ENCODE measurements at places on chromosomes 3 and 15.

DNA sequence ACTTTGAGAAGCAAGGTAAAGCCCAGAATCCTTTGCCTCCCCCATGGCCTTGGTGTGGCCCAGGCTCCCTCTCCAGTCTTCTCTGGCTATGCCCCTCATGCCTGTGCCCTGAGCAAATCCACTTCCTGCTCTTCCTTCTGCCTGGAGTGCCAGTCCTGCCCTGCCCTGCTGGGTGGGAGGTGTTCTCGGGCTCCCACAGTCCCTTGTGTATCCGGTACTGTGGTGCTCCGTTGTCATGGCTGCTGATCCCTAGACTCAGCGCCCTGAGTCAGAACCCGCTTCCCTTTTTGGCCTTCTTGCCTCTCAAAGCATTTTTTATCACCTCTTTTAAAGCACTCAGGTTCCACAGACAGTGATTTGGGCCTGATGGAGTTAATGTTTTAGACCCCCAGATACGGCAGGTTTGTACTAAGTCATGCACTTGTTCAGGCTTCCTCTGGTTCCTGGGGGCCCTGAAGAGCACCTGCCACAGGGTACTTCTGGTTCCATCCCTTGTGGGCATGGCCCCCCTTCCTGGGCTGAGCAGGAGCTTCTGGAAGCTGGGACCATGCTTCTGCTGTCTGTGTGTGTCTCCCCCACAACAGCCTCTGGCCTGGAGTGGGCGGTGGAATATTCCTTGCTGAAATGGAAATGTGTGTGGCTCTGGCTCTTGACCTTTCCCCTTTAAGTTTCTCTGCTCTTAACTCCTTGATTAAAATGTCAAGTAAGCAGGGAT is 29.6 kb upstream of the ADAMTS7 start:
- DNase-seq: no peak

DNA sequence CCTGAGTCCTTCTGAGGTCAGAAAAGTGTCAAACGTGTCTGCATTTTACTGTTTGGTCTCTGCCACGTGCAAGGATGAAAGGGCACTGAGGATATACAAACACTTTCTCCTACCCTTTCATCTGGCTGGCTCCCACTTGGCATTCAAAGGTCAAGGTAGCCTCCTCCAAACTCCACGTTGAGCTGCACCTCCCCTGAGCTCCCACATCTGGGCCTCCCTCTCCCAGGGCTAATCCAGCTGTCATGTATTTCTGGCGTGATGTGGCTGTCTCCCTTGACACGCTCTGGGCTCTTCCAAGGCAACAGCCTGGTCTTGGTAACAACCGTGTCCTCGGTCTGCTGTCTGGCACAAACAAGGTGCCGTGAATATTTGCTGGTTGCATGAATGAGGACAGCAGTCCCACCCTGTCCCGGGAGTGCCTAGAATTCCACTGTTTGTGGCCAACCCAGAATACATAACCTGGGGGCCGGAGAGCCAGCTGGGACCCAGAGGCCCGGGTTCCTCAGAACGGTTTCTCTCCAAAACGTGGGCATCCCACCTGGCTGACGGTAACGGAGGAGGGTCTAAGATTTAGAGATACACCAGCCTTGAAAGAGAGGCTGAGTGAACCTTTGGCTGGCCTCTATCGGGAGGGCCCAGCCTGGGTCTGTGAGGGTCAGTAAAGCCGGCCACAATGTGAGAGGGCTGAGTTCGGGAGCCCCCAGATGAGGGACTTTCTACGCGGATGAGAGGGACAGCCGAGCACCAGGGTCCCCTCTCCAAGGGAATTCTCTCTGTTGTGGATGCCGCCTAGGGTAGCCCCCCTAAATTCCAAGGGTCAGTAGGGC is 767 bp downstream of the GLT8D1 start:
- DNase-seq: no peak

DNA sequence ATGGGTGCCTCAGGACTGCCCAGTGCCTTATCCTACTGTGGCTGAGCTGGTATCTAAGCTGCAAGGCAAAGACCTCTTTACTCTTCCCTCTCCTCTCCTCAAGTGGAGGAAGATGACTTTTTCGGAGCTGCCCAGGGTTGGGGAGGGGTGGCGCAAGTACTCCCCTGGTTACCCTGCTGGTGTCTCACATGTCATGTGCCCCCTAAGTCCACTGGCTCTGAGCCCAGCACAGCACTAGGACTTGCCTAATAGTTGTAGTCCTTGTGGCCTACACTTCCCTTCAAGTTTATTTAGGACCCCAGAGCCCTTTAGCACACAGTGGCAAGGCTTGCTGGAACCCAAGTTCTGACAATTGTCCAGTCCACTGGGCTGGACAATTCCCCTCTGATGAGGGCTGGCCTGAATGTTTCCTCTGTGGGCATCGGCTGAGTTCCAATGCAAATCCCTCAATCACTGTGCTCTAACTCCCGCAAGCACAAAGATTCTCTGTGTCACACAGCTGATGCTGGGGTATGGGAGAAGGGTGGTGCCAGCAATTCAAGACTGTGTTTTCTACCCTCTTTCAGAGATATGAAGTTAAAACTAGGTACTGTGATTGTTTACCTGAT is 60.4 kb downstream of the UQCC5 start:
- no peak for DNase-seq

DNA sequence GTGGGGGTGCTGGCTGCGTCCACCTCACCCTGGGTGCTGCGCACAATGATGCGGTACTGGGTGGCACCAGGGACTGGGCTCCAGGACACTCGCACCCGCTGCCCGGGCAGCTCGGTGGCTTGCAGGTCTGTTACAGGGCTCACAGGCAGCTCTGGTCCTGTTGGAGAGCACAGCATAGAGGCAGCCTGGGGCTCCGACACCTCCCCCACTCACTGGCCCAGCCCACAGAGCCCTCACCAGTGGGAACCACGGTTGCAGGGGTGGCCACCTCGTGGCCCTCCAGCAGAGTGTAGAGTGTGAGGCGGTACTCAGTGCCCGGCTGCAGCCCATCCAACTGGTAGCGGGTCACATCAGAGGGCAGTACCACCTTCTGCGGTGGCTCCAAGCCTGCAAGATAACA is 3.7 kb downstream of the COL7A1 start:
- no peak for DNase-seq

- no peak for DNase-seq
These were observed 56.5 kb downstream of the YEATS2 start for GRCh38 chr3:183754052-183754451.

GRCh38 chr15:24857763-24858162 is 97.0 kb upstream of the SNRPN start:
- no peak for DNase-seq

DNA sequence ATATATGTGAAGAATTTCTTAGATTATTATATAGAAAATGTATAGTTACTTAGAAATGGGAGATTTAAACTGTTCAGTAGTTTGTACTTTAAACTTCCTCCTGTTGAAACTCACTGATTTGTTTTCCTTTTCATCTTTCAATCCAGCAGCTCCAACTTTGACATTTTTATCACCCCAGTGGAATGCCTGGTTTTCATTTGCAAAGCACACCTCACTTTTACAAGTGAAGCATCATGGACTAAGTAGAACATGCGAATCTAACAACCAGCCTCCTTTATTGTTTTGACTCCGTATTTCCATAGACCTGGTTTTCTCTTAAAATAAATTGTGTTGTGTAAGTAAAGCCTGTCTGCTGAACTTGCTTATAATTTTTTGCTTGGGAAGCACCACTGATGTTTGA is 97.8 kb upstream of the ROBO2 start:
- no peak for DNase-seq

Measured in activated CD4-positive, alpha-beta T cell treated with anti-CD3 and anti-CD28 coated beads, Interleukin-2, Interleukin-4, amounts not matched to agents 100 ng/mL and 50 ng/mL, durations not matched to agents 16 hours and 8 hours (primary cell).